Metanephros (tissue), 2 donors: ENCODE measurements at places on chromosomes 13 and 19. TPM values are rescaled to one million over a fixed set of nuclear protein-coding genes. Genes with fewer than 3 reads are reported as not detected.

FCAR gene
- total RNA-seq: 14.2 TPM

CEACAM8 gene
- total RNA-seq: 2.5 TPM

KLK15 gene
- not detected for total RNA-seq

POLR1D gene
- total RNA-seq: 76.9 TPM

ZNF285 gene
- total RNA-seq: 6.4 TPM

ZNF160 gene
- 62.4 TPM for total RNA-seq

MARK4 gene
- total RNA-seq: 29.3 TPM
